ENCODE measurements at places on chromosomes 3 and 15.

- DNase-seq = no peak
Measured at GRCh38 chr3:194995922-194996321, 275.0 kb downstream of the XXYLT1 start.

GRCh38 chr15:74443100-74443909, 9.5 kb upstream of the SEMA7A start:
- no peak for DNase-seq

DNA sequence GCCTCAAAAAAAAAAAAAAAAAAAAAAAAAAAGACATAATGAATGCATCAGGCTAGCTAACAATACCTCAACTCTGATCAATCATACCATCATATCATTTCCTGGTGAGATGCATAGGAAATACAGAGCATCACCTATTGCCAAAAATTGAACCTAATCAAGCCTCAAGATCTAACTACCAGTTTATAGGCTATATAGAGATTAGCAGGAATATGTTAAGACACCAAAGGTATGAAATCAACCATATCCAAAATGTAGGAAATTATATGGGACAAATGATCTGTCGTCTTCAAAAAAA, 387 bp upstream of the VPS33B start:
- no peak for DNase-seq

GRCh38 chr3:134214239-134214638, 36.4 kb downstream of the RYK start:
- DNase-seq = no peak

DNA sequence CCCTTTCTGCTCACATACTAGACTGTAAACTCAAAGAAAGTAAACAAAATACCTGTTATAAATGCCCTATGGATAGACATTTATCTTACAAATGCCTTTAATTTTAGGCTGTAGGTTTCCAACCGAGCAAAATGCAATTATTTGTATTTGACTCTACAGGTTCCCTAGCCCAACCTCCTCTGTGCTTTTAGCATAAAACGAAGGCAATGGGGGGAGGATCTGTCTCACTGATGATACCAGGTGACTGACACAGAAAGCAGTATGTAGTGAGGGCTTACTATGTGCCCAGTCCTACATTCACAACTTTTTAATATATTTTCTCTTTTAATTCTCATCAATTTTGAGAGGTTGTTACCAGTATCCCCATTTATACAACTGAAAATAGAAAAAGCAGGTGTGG, 87.4 kb downstream of the OXNAD1 start:
- no peak for DNase-seq

DNA sequence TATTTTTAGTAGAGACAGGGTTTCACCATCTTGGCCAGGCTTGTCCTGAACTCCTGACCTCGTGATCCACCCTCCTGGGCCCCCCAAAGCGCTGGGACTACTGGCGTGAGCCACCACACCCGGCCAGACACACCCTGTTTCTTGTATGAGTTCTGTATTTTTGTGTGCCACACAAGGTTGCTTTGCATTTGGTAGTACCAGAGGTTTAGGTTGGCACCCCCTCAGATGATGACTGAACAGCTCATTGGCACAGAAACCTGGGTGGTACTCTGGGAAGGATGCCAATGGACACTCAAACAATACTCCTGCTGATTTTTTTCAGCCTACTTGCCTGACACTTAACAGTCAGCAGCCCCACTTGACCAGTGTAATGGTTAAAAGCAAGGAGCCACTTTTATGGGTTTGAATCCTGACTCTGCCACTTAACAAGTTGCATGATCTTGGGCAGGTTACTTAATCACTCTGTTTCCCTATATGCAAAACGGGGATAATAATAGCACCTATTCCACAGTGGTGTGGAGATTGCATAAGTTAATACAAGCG, 39.2 kb upstream of the BCL2A1 start:
- DNase-seq = no peak

DNA sequence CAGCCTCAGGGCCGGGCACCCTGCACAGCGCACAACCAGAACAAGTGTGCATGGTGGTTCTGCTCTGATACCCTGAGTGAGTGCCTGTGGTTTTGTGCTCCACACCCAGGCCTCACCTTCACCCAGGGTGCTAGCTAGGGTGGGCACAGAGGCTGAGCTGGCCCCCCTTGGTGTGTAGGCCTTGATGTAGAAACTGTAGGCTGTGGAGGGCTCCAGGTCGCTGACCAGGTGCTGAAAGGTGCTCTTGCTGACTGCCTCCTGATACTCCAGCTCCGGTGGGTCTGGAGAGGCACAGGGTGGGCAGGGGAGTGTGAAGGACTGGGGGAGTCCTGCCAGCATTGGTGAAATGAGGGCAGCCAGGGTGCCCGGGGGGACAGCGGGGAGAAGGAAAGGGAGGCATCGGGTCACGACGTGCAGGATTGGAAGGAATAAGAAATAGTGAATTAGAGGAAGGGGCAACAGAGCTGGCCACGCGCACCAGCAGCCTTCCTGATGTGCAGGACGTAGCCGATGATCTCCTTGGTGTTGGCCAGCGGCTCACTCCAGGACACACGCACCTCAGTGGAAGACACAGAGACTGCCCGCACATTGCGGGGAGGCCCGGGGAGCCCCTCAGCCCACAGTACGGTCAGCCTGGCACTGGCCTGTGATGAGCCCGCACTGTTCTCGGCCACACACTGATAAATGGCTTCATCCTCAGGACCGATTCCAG, 26.6 kb downstream of the RNU5B-1 start:
- DNase-seq = no peak

- no peak for DNase-seq
Measured at GRCh38 chr3:183553334-183554026, 2.0 kb downstream of the KLHL6 start.

DNA sequence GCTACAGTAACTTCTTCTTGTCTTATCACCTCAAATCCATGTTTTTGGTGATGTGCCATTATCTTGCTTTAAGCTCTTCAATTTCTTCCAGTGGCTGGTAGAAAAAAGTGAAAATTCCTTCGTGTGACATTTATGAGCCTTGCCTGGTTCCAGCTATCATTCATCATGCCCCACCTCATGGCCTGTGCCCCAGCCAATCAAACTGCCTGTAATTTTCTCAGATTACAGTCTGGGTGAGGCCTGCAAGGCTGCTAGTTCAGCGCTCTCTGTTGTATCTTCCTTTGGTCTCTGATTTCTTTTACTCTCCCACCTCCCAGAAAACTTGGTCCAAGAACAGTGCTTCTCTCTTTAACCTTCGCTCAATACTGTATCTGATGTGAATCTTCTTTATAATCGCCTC, 249.3 kb upstream of the ZNF717 start:
- DNase-seq = no peak

GRCh38 chr3:150995510-150995909, 23.0 kb upstream of the CLRN1 start:
- DNase-seq = no peak

DNA sequence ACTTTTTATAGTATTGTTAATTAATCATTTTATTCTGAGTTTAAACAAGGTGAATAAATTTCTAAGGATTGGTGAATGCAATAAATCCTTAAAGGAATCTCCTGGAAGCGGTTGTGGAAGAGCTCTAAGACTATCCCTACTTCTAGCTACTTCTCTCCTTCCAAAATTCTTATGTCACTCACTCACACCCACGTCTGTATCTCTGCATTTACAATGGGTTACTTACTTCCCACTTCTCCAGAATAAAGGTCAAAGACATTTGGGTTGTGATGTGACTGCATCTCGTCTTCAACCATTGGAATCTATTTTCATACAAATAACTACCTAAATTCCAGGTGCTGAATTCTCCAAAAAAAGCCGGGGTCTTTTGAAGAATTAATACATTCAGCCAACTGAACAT, 234.2 kb upstream of the MDFIC2 start:
- no peak for DNase-seq
